ENCODE measurements at places on chromosomes 5 and 9. TPM values are rescaled to one million over a fixed set of nuclear protein-coding genes. Genes with fewer than 3 reads are reported as not detected.
A peak's percentile ranks its signal among the peaks of the same experiment; 100 is the strongest.

DNA sequence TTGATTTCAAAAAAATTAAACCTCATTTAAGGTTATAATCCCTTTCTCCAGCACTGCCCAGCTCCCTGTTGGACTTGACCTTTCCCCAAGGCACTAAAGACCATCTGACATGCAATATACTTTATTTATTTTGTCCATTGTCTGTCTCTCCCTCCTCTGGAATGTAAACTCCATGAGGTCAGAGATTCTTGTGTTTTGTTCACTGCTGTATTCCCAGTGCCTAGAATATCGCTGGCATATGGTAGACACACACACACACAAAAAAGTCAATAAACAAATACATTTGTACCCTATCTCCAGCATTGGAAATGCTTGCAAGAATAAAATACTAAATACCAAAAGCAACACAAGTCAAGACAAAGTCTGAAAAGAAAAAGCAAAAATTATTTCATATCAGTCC is 17.3 kb upstream of the ARSB start:
- H3K27ac ChIP-seq = no peak overlapping the region
- H3K4me3 ChIP-seq = no peak overlapping the region
- peaks cover 11% of the 10 kb centered on the region for H3K27me3 ChIP-seq
- no peaks in the 10 kb centered on the region for H3K36me3 ChIP-seq
- no peak for DNase-seq

GRCh38 chr5:57491369-57491965 is 8.9 kb upstream of the ACTBL2 start:
- no peak overlapping the region for H3K4me3 ChIP-seq
- H3K4me1 ChIP-seq = peaks cover 24% of the 10 kb centered on the region
- H3K27me3 ChIP-seq = no peaks in the 10 kb centered on the region
- no peak overlapping the region for H3K27ac ChIP-seq

GRCh38 chr5:170520372-170520771 is 16.6 kb downstream of the KCNIP1 start:
- no peaks in the 10 kb centered on the region for H3K4me1 ChIP-seq
- DNase-seq = no peak
- no peak overlapping the region for H3K4me3 ChIP-seq
- H3K36me3 ChIP-seq = no peaks in the 10 kb centered on the region
- peaks cover 11% of the 10 kb centered on the region for H3K27me3 ChIP-seq
- no peak overlapping the region for H3K27ac ChIP-seq

GRCh38 chr9:127965953-127966352 is 14.8 kb downstream of the EEIG1 start:
- peaks cover 98% of the 10 kb centered on the region for H3K4me1 ChIP-seq
- no peak for DNase-seq
- H3K27ac ChIP-seq = peak overlapping the region; percentile 99
- H3K4me3 ChIP-seq = peak overlapping the region; percentile 84
- H3K27me3 ChIP-seq = no peaks in the 10 kb centered on the region
- peaks cover 28% of the 10 kb centered on the region for H3K36me3 ChIP-seq

LCN2 gene
- total RNA-seq = not detected

MSMP gene
- total RNA-seq = 0.45 TPM

AFAP1L1 gene
- not detected for total RNA-seq

PDE8B gene
- total RNA-seq = 0.14 TPM

APBA1 gene
- total RNA-seq = 0.10 TPM

ROPN1L gene
- not detected for total RNA-seq

CCDC183 gene
- 0.47 TPM for total RNA-seq

ADGRD2 gene
- not detected for total RNA-seq

GABRB2 gene
- total RNA-seq = not detected
